ENCODE measurements at places on chromosomes 2 and 18.

DNA sequence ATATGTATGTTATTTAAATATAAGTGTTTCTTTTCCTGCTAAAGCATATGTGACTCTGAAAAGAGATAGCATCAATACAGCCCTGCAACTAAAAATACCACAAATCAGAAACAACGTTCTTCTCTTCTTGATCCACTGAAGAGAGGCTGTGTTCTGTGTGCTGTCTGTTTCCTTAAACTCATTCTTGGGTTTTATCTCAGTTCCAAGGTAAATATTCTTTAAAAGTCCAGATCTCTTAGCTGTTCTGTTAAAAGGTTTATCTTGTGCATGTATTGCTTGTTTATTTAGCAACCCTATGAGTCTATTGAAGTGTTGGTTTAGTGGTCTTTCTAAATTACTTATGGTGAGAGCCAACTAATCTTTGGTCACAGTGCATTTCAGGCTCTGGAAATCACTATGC lies 173.3 kb upstream of the NT5C1B start:
- DNase-seq = no peak

DNA sequence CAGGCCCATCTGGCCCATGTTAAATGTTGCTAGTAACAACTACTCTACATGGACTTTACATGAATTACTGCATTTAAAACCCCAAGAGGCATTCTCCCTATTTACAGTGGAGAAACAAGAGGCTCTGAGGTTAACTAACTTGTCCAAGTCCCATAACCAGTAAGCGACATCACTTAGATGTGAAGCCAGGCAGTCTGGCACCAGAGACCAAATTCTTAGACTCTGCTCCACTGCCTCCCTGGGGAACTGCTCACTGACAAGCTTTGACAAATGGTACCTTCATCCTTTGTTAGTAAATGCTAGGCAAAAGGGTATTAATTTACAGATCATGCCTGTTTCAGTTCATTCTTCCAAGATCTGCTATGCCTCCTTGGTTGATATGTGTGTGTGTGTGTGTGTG lies 124.8 kb downstream of the AFF3 start:
- DNase-seq = no peak

GRCh38 chr2:130870779-130871178 lies 34.1 kb downstream of the ARHGEF4 start:
- no peak for DNase-seq

- DNase-seq = no peak
Measured at GRCh38 chr18:2627821-2628276, 27.7 kb upstream of the SMCHD1 start.

DNA sequence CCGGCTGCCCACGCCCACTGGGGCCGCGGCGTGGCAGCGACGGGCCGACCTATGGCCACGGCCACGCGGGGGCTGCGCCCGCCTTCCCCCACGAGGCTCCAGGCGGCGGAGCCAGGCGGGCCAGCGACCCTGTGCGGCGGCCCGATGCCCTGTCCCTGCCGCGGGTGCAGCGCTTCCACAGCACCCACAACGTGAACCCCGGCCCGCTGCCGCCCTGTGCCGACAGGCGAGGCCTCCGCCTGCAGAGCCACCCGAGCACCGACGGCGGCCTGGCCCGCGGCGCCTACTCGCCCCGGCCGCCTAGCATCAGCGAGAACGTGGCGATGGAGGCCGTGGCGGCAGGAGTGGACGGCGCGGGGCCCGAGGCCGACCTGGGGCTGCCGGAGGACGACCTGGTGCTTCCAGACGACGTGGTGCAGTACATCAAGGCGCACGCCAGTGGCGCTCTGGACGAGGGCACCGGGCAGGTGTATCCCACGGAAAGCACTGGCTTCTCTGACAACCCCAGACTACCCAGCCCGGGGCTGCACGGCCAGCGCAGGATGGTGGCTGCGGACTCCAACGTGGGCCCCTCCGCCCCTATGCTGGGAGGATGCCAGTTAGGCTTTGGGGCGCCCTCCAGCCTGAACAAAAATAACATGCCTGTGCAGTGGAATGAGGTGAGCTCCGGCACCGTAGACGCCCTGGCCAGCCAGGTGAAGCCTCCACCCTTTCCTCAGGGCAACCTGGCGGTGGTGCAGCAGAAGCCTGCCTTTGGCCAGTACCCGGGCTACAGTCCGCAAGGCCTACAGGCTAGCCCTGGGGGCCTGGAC lies 253.2 kb downstream of the GLI2 start:
- no peak for DNase-seq

DNA sequence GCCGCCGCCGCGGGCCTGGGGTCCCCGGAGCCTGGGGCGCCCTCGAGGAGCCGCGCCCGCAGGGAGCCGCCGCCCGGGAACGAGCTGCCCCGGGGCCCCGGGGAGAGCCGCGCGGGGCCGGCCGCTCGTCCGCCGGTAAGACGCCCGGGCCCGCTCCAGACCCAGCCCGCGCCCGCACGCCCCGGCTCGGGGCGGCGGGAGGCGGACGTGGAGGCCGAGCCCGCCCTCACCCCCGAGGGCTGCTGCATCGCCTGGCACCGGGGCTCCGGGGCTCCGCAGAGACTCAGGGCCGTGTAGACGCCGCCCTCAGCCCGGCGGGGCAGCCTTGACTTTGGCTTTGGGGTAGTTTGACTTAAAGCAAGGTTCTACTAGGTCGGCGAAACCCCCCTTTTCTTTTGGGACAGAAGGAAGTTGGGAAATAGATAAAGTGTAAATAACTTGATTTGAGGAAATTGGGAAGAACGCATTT lies 335 bp downstream of the ERFE start:
- peak; percentile 44 for DNase-seq

GRCh38 chr2:38145236-38145635 lies 69.3 kb upstream of the CYP1B1 start:
- DNase-seq = no peak

- DNase-seq = no peak
Measured at GRCh38 chr18:49006641-49007454, 56.1 kb upstream of the SMAD7 start.

GRCh38 chr18:63322908-63323634 lies 3.5 kb upstream of the BCL2 start:
- peak; percentile 64 for DNase-seq

DNA sequence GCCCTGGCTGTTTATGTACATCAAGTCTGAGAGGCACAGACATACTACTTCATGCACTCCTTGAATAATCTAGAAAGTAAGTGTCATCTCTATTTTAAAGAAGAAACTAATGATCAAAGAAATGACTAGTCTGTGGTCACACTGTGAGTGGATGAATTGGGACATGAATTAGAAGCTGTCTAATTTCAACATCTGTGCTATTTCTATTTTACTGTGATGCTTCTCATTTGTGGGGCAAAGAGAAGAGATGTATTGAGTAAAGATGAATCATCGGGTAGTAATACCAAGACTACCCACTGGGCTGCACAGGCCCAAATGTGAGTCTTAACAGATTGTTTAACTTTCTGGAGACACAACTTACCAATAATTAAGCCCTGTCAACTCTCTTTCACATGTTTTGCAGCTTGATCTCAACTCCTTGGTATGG lies 42.4 kb upstream of the MTIF2 start:
- peak; percentile 39 for DNase-seq

DNA sequence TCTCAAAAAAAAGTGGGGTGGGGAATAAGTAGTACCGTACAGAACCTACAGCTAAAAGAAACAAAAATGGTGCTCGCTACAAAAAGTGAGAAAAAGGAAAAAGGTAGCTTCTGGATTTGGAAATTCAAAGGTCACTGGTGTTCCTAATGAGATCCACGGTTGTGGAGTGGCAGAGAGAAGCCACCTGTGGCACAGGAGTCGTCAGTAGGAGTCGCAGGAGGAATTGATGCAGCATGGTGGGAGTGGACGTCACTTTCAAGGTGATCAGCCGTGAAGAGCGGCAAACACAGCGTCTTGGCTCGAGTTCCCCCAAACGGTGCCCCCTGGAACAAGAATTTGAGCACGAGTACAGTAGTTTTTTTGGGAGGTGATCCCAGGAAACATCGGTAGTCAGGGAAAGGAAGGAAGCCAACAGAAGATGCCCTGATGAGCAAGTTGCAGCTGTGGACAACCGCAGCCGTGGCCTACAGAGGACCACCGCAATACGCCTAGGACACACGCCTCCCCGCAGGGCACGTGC lies 1.4 kb upstream of the TTL start:
- DNase-seq = peak; percentile 37

DNA sequence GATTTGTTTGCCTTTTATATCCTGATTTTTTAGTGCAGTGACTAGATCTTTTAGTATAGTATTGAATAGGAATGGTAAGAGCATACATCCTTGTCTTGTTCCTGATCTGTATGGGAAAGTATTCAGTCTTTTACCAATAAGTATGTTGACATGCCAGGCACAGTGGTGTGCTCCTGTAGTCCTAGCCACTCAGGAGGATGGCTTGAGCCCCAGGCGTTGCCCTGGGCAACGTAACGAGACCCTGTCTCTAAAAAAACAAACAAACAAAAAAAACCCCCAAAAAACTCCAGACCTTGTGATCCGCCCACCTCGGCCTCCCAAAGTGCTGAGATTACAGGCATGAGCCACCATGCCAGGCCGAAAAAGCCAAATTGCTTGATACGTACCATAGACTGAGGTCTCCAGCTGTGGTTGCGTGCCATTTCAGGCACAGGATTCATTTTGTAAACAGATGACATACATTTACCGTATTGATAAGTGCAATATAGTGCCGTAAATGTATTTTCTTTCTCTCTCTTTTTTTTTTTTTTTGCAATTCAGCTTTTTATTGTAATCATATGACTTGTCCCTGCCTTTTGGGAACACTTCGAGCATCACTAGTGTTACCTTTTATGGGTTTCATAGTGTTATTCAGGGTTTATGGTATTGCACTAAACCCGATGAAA lies 18.5 kb downstream of the BIRC6 start:
- no peak for DNase-seq

GRCh38 chr2:71711133-71711855 lies 257.9 kb downstream of the DYSF start:
- no peak for DNase-seq

GRCh38 chr18:46623541-46623940 lies 33.5 kb downstream of the LOXHD1 start:
- peak; percentile 35 for DNase-seq

- DNase-seq = no peak
Measured at GRCh38 chr2:198715302-198715835, 742.4 kb downstream of the SATB2 start.

- no peak for DNase-seq
Measured at GRCh38 chr2:218006741-218007140, 3.9 kb upstream of the TNS1 start.

- DNase-seq = no peak
Measured at GRCh38 chr2:26542676-26543505, 65.0 kb upstream of the OTOF start.

DNA sequence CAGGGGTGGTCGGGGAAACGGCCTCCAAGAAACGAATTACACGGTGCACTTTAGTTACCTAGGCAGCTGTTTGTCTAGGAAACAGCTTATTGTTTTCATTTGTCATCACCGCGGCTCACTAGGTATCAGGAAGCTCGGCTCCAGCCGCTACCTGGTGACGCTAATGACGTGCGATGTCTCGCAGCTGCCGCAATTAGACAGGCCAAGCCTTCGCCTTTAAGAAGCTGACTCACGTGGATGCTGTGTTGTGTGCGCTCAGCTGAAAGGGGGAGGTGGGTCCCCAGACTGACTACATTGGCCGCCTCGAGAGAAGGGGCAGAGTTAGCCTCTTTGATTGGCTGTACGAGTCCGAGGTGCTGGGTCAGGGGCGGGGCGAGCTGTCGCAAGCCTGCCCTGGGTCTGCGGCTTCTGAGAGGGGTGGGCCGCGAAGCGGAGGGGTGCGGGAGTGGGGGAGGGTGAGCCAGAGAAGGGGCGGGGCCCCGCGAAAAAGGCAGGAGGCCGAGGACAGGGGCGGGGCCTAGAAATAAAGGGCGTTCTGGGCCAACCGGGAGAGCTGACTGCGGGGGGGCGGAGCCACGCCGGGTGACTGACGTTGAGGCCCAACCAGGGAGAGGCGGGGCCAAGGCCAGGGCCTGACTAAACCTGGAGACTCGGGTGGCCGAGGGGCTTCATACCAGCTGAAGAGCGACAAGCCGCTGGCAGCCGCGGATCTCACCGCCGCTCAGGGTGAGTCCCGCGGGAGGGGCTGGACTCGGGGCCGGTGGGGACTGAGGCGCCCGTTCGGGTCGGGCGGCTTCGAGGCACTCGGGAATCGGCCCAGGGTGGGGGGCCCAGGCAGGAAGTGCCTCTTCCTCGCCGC lies at the start of gene YPEL5:
YPEL5 (plus strand) TSS at position 671 of the 859 bp plus-strand sequence. CDS start 9,645 bp downstream, outside the sequence.
- DNase-seq = peak; percentile 99

- no peak for DNase-seq
Measured at GRCh38 chr2:64857581-64858471, 131.4 kb upstream of the SLC1A4 start.

- no peak for DNase-seq
Measured at GRCh38 chr2:55460562-55460961, 40.9 kb upstream of the CCDC88A start.

- DNase-seq = no peak
Measured at GRCh38 chr2:202121532-202122162, 48.6 kb downstream of the KIAA2012 start.

GRCh38 chr18:45139478-45139877 lies 458.8 kb downstream of the SETBP1 start:
- no peak for DNase-seq

- no peak for DNase-seq
Measured at GRCh38 chr2:183179156-183179555, 54.9 kb downstream of the NUP35 start.

GRCh38 chr2:64212801-64213321 lies 68.6 kb upstream of the PELI1 start:
- peak; percentile 60 for DNase-seq

DNA sequence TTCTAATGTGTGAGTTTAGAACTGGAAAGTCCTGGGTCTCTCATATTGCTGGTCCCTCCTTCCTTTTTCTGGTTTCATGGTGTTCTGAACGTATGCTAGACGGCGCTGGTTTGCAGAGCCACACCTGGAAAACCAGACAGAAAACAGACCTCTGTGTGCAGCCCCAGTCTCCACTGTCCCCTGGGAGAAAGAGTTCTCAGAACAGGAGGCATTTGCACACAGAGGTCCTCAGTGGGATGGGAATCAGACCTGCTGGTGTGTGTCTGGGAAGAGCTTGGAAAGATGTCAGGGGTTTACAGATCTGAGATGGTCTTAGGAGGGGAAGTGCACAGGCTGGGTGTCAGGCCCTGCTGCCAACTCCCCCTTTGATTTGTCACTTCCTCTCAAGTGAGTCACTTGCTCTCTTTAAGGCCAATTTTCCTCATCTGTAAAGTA lies 14.9 kb upstream of the MBP start:
- DNase-seq = peak; percentile 34

DNA sequence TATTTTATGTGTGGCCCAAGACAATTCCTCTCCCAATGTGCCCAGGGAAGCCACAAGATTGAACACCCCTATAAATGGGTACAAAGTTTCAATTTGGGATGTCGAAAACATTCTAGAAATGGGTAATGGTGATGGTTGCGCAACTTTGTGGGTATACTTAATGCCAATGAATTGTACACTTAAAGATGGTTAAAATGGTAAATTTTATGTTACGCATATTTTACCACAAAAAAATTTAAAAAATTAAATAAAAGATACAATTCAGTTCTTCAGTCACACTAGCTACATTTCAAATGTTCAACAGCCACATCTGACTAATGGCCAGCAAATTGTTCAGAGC lies 34.9 kb downstream of the MYCN start:
- DNase-seq = no peak

DNA sequence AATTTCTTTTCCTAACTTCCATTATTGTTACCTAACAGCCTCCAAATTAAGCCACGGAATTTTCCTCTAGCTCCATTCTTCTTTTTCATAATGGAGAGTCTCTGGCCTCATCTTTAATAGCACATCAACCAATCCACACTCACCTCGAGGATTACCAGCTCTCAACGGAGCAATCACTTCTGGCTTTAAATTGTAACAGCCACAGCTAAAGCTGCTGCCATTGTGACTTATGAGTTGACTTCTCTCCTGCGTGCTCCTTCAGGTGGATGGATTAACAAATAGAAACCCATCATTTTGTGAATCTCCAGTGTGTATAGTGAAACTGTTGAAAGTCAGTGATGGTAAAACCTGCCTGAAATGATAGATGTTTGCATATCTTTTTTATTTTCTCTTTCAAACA lies 24.9 kb upstream of the SLC5A7 start:
- no peak for DNase-seq
